Mesothelial cell of epicardium (in vitro differentiated cells): ENCODE measurements at places on chromosomes 1 and 21. TPM values are rescaled to one million over a fixed set of nuclear protein-coding genes. Genes with fewer than 3 reads are reported as not detected.

The OR2L5 gene
- total RNA-seq = not detected in 3 replicates

The KIAA0040 gene
- total RNA-seq = 3.4 to 3.8 TPM (median 3.7 TPM) in 3 replicates

The VPS13D gene
- total RNA-seq = 71.6 to 77.8 TPM (median 77.4 TPM) in 3 replicates

The PROK1 gene
- total RNA-seq = 0.69 to 1.3 TPM (median 0.95 TPM) in 3 replicates

The S100A7 gene
- not detected in 3 replicates for total RNA-seq

The ERO1B gene
- 6.4 to 7.5 TPM (median 7.0 TPM) in 3 replicates for total RNA-seq

The CFHR3 gene
- 0.38 to 0.93 TPM (median 0.42 TPM) in 3 replicates for total RNA-seq

The IL12RB2 gene
- 0.34 to 0.43 TPM in 2 of 3 replicates, not detected in the other for total RNA-seq

The GPR52 gene
- total RNA-seq = 1.7 to 2.2 TPM (median 2.0 TPM) in 3 replicates

The SLFNL1 gene
- total RNA-seq = 1.2 to 1.4 TPM (median 1.3 TPM) in 3 replicates

The WDR64 gene
- total RNA-seq = 0.47 TPM in 1 of 3 replicates, not detected in the others

The INSRR gene
- 0.45 to 0.66 TPM (median 0.51 TPM) in 3 replicates for total RNA-seq

The OR10X1 gene
- total RNA-seq = not detected in 3 replicates

The MMP23B gene
- total RNA-seq = 63.8 to 70.3 TPM (median 65.4 TPM) in 3 replicates

The B3GALNT2 gene
- total RNA-seq = 27.6 to 30.6 TPM (median 28.7 TPM) in 3 replicates

The SPRR2A gene
- total RNA-seq = not detected in 3 replicates

The CNKSR1 gene
- total RNA-seq = 50.2 to 53.9 TPM (median 52.2 TPM) in 3 replicates

The IKBKE gene
- total RNA-seq = 7.9 to 8.4 TPM (median 8.2 TPM) in 3 replicates

The ARHGAP30 gene
- total RNA-seq = 1.4 to 1.9 TPM (median 1.6 TPM) in 3 replicates

The CGN gene
- total RNA-seq = 37.5 to 39.1 TPM (median 38.9 TPM) in 3 replicates

The KRTAP12-4 gene
- total RNA-seq = not detected in 3 replicates
